ENCODE measurements at places on chromosomes 1 and 21. TPM values are rescaled to one million over a fixed set of nuclear protein-coding genes. Genes with fewer than 3 reads are reported as not detected.
A peak's percentile ranks its signal among the peaks of the same experiment; 100 is the strongest.

GRCh38 chr1:168706391-168706992, 22.5 kb downstream of the DPT start:
- no peak for DNase-seq

DNA sequence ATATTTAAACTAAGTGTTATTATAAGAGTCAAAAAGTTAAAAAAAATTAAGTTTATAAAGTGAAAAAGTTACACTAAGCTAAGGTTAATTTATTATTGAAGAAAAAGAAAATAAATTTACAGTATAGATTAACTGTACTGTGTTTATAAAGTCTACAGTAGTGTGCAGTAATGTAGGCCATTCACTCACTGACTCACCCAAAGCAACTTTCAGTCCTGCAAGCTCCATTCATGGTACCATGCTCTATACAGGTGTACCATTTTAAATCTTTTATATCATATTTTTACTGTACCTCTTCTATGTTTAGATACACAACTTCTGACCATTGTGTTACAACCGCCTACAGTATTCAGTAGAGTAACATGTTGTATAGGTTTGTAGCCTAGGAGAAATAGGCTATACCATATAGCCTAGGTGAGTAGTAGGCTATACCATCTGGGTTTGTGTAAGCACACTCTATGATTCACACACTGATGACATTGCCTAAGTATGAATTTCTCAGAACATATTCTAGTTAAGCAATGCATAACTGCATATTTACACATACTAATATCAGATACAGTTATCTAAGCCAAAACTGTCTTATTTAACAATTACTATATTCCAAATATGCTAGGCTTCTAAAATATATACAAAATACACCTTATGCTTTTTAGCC, 80.6 kb upstream of the GFI1 start:
- DNase-seq = peak; percentile 65

DNA sequence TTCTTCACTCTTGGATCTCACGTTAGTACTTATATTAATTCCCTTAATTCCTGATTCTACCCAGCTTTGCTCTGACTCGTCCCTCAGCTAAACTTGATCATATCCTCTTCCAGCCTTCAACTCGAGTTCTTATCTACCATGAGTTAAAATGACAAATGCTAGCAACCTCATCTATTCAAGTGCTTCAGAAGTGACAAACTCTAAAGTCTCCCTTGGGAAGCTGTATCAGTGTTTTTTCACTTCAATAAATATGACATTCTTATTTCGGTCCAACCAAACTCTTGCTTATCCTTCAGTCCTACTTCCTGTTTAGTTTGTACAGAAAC, 75.3 kb downstream of the FOXJ3 start:
- DNase-seq = no peak

GRCh38 chr1:228987736-228988506, 252.6 kb downstream of the RHOU start:
- no peak for DNase-seq

DNA sequence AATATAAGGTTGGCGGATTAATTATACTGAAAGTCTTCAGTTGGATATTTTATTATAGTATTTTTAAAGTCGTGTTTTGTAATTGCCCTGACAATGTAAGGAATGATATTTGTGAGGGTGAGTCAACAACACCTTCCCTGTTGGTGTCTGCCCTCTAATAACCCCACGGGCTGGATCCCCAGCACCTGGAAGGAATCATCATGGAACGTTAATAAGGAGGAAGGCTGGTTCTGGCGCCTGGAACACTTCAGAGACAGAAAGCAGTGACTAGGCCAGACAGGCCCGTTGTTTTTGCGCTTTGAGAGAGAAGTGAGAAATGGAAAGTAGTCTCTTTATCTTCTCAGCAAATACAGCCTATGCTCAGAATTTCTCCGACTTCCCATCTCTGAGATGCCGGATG, 31.6 kb downstream of the TEX35 start:
- DNase-seq = peak; percentile 21

GRCh38 chr21:26539566-26539965, 33.5 kb downstream of the CYYR1 start:
- no peak for DNase-seq

GRCh38 chr1:54399765-54400164, 6.4 kb downstream of the SSBP3 start:
- no peak for DNase-seq

DNA sequence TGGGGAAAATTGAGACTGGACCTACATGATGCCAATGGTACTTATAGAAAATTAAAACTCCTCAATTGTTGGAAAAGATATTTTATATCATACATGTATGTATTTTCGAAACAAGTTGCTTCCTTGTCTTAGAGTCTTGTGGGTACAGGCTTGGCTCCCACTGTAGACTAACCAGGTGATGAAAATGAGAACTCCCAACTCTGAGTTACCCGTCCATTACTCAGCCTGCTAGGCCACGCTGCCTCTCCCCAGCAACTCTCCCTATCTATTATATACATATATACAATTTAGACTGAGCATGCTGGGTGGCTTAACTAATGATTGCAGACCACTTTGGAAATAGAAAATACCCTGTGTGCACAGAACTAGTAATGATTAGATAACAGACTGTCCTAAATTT, 628.7 kb downstream of the LMO4 start:
- DNase-seq = no peak

- DNase-seq = no peak
These were observed 1891.2 kb downstream of the NCAM2 start for GRCh38 chr21:22889445-22889844.

DNA sequence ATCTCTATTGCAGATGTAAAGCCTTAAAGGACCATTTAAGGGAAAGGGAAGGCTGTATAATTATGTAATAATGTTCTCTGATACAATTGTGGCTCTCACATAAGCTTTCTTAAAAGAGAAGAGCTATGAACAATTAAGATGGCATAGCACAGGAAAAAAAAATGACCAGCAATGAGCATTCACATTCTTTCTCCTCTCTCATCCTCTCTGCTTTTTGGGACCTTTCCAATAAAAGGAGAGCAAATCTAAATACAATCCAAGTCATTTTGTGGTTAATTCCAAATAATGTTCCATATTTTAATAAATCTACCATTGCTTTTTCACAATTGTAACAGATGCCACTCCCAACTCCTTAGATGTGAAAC, 23.5 kb downstream of the SMYD3 start:
- no peak for DNase-seq

DNA sequence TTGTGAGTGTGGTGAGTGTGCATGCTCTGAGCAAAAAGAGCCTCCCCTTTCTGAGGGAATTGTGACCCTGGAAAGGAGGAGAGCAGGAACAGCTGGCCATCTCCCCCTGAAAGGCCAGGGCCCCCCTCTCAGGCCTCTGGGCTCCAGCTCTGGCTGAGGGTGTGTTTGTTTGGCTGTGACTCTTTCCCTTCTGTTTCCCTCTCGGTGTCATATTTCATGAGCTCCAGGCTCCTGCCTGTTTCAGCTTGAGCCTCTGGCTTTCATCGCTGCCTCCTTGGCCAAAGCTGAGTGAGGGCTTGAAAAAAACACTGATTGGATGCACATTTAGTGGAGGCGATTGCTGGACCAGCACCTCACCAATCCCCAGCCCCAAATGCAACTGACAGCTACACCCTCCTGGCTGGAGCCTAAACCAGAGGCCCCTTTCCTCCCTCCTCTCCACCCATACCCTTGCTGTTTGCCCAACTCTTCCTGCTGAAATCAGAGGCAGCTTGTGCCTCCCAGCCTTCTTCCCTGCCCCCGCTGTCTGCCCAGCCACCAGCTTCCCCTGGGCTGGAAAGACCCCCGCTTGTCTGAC, 64.1 kb downstream of the DDR2 start:
- peak; percentile 96 for DNase-seq

DNA sequence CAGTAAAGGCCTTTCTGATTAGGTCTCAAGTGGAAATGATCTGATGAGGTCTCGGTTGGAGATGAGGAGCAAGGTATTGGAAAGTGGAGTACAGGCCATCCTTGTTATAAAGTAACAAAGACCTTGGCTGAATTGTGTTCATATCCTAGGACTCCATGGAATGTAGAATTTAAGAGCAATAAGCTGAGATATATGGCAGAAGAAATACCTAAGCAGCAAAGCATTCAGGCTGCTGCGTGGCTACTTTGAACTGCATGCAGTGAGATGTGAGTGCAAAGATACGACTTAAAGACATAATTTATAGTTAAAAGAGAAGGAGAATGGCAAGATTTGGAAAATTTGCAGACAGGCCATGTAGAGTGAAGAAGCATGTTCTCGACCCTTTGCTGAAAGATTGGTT, 11.2 kb upstream of the XPR1 start:
- no peak for DNase-seq

PTGS2 gene
- total RNA-seq = 3.0 TPM

FMO2 gene
- 1.7 TPM for total RNA-seq

FLG2 gene
- total RNA-seq = not detected

FMOD gene
- total RNA-seq = 0.86 TPM

HCRTR1 gene
- total RNA-seq = under 0.01 TPM

APOBEC4 gene
- total RNA-seq = not detected

FCMR gene
- 1.6 TPM for total RNA-seq
